ENCODE measurements at places on chromosomes 4 and X. TPM values are rescaled to one million over a fixed set of nuclear protein-coding genes. Genes with fewer than 3 reads are reported as not detected.

The FGF13 gene
- total RNA-seq: 2.1 TPM

The MAGIX gene
- total RNA-seq: 14.7 TPM

The NALF2 gene
- total RNA-seq: 0.72 TPM

GRCh38 chrX:23435108-23435507 lies 100.5 kb downstream of the PTCHD1 start:
- no peak for DNase-seq

DNA sequence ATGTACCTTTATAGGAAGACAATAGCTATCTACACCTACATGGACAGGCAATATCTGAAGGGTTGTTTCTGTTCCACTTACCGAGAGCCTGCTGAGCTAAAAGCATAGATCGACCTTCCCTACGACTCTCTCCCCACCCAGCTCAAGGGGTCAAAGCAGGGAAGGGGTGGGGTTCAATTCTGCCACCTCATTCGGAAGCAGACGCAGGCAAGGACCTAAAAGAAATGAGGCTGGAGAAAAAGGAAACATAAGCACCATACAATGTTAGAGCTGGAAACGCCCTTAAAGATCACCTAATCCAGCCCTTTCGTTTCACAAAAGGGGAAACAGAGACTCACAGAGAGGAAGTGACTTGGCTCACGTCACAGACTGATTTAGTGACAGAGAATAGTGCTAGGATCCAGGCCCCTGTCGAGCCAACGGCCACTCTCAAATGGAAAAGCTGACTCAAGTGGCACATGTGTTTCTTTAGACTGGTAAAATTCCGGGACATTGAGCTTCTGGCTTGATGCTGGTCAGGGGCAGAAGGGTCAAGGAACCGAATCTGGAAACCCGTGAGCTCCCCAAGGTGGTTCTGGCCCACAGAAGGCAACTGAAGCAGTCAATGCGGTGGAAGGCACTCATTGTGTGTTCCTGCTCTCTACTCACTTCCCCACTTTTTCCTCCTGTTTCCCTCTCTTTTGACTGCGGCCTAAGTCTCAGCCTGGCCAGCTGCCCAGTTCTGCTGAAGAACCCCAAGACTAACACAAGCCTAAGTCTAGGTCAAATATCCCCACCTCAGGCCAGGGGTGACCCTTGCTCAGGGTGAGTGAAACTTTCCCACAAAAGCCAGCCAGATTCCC lies 7.5 kb downstream of the SEPTIN6 start:
- no peak for DNase-seq

DNA sequence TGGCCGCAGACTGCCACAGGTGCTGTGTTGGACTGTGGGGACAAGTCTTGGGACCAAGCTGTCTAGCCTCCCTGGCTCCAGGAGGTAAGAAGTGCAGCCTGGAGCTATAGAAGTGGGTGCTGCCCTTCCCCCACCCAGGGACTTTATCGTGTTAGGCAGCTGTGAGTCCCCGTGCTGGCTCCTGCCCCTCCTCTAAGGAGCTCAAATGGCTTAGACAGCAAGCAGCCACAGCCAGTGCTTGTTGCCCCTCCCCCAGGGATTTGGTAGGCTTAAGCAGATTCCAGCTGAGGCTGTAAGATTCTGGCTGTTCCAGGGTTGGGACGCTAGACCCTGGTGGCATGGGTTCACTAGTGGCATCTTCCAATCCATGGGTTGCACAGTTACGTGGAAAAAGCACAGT lies 979.4 kb upstream of the PCDH10 start:
- DNase-seq: no peak

- no peak for DNase-seq
Observed at GRCh38 chrX:150312931-150313330, 50.2 kb upstream of the MAMLD1 start.

DNA sequence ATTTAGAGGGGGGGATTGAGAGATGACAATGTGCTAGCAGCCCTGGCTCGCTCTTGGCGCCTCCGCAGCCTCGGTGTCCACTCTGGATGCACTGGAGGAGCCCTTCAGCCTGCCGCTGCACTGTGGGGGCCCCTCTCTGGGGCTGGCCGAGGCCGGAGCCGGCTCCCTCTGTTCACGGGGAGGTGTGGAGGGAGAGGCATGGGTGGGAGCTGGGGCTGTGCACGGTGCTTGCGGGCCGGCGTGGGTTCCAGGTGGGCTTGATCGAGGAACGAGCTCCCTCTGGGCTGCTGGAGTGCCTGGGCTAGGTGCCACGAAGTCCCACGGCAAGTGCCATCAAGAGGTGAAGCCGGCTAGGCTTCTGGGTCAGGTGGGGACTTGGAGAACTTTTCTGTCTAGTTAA lies 6.9 kb downstream of the C4orf46 start:
- no peak for DNase-seq

DNA sequence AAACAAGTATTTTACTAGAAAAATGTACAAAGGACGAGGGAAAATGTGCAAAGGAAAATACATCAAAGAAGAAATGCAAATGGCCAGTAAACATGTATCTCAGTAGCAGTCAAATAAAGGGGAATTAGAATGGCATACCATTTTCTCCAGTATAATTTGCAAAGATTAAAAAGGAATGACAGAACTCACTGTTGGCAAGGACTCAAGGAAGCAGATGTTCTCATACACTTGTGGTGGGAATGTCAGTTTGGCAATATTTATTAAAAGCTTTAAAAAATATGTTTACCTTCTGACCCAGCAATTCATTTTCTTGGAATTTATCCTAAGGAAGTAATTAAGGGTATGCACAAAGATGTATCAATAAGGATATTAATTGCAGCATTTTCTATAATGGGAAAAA lies 7.6 kb downstream of the CLCN5 start:
- no peak for DNase-seq

DNA sequence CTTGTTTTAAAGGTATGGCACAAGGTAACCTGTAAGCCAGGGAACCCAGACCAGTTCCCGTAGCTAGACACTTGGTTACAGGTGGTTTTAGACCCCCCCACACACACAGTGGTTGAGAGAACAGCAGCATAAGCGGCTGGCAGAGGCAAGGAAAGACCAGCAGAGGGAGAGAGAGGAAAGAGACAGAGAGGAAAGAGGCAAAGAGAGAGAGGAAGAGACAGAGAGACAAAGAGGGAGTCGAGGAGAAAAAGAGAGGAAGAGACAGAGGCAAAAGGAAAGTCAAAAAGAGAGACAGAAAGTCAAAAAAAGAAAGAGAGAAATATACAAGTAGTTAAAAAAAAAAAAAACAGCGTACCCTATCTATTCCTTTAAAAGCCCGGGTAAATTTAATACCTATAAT lies 19.5 kb upstream of the PCSK1N start:
- no peak for DNase-seq
